Regular cardiac myocyte (primary cell): ENCODE measurements at places on chromosomes 2 and 18. TPM values are rescaled to one million over a fixed set of nuclear protein-coding genes. Genes with fewer than 3 reads are reported as not detected.

The NEU4 gene
- 0.19 and 0.28 TPM in 2 replicates for total RNA-seq

The EPHA4 gene
- total RNA-seq: 1.7 and 5.6 TPM in 2 replicates

The TXNDC2 gene
- total RNA-seq: not detected in 2 replicates

The RGPD4 gene
- total RNA-seq: under 0.01 TPM in 1 of 2 replicates, not detected in the other

The NT5C1B gene
- total RNA-seq: not detected in 2 replicates

The LRP1B gene
- total RNA-seq: under 0.01 TPM in 2 replicates

The SLC9A2 gene
- total RNA-seq: under 0.01 TPM in 1 of 2 replicates, not detected in the other

The CTLA4 gene
- total RNA-seq: under 0.01 and 1.7 TPM in 2 replicates

The UBE2E3 gene
- total RNA-seq: 42.0 and 59.0 TPM in 2 replicates

The UGT1A3 gene
- total RNA-seq: not detected in 2 replicates

The PLGLB1 gene
- not detected in 2 replicates for total RNA-seq

The HOXD12 gene
- not detected in 2 replicates for total RNA-seq

The SAG gene
- total RNA-seq: not detected in 2 replicates

The KIF1A gene
- under 0.01 TPM in 1 of 2 replicates, not detected in the other for total RNA-seq

The CAPN14 gene
- under 0.01 and 0.28 TPM in 2 replicates for total RNA-seq

The KIF5C gene
- total RNA-seq: 0.28 and 0.38 TPM in 2 replicates

The ANKRD36C gene
- 30.7 and 43.7 TPM in 2 replicates for total RNA-seq

The ADAM23 gene
- total RNA-seq: 3.9 and 4.4 TPM in 2 replicates

The PPP1R1C gene
- total RNA-seq: 0.77 and 1.1 TPM in 2 replicates

The SYT4 gene
- not detected in 2 replicates for total RNA-seq

The LYG2 gene
- total RNA-seq: not detected in 2 replicates

The SERPINB4 gene
- not detected in 2 replicates for total RNA-seq

The KCNE4 gene
- total RNA-seq: 45.4 and 151 TPM in 2 replicates

The GPR45 gene
- not detected in 2 replicates for total RNA-seq

The CNDP1 gene
- total RNA-seq: not detected in 2 replicates

The BCL11A gene
- total RNA-seq: 0.19 and 0.28 TPM in 2 replicates

The EIF2AK2 gene
- 25.1 and 37.0 TPM in 2 replicates for total RNA-seq

The POTEI gene
- total RNA-seq: under 0.01 TPM in 1 of 2 replicates, not detected in the other

The FARSB gene
- 10.1 and 29.5 TPM in 2 replicates for total RNA-seq

The MEP1B gene
- under 0.01 TPM in 1 of 2 replicates, not detected in the other for total RNA-seq

The CDH20 gene
- under 0.01 and 0.28 TPM in 2 replicates for total RNA-seq

The HOXD8 gene
- total RNA-seq: 0.38 and 0.85 TPM in 2 replicates

The CYP27C1 gene
- not detected in 2 replicates for total RNA-seq

The PLA2R1 gene
- total RNA-seq: 4.2 and 17.2 TPM in 2 replicates

The SPEG gene
- 7.9 and 13.0 TPM in 2 replicates for total RNA-seq

The CHRNG gene
- total RNA-seq: not detected in 2 replicates

The RNF25 gene
- total RNA-seq: 24.5 and 33.2 TPM in 2 replicates

The C1GALT1C1L gene
- 1.1 and 1.3 TPM in 2 replicates for total RNA-seq

The ZC3H6 gene
- 1.5 and 5.1 TPM in 2 replicates for total RNA-seq

The TUBB8B gene
- total RNA-seq: not detected in 2 replicates

The CDKL4 gene
- total RNA-seq: 1.7 and 11.8 TPM in 2 replicates

The UGT1A8 gene
- not detected in 2 replicates for total RNA-seq

The COL3A1 gene
- total RNA-seq: 1,261 and 4,792 TPM in 2 replicates

The ZBTB7C gene
- total RNA-seq: under 0.01 TPM in 1 of 2 replicates, not detected in the other

The SNRPD1 gene
- 11.8 and 30.9 TPM in 2 replicates for total RNA-seq

The EVA1A gene
- total RNA-seq: 67.1 and 80.3 TPM in 2 replicates

The MAP3K19 gene
- total RNA-seq: not detected in 2 replicates
